ENCODE measurements at places on chromosomes 7 and 10.

DNA sequence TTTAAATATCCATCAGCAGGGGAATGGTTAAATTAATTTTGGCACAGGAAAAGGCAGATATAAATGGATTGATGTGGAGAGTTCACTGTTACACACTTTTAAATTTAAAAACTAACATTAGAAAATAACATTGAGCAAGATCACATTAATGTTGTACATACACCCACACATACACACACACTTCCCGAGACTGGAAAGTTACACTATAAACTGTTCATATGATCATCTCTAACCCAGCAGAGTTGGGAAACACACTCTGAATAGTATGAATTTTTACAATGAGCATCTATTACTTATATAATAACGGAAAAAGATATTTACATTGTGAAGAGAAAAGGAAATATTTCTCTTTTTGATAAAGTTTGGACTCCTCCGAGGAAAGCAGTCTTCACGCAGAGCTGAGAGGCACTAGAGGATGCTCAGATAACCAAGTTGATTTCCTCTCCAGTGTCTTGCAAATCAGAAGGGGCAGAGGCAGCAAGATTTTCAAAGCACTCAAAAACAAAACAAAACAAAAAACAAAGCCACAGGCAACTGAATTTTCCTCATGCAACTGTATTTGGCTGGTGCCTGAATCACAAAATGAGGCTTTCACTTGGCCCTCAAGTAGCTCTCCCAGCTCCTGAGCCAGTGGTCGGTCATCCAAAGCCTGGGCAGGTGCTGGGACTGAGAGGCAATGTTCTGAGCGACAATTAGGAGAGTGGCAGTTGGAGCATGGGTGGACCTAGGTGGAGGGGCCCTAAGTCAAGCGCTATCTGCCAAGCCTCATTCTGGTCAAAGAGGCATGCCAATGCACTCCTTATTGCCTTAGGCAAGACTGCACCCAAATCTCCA is 10.5 kb upstream of the GATAD1 start:
- no peak for DNase-seq

GRCh38 chr10:12165036-12165435 is 30.7 kb downstream of the NUDT5 start:
- no peak for DNase-seq

GRCh38 chr7:155818820-155819168 is 6.5 kb upstream of the SHH start:
- no peak for DNase-seq

DNA sequence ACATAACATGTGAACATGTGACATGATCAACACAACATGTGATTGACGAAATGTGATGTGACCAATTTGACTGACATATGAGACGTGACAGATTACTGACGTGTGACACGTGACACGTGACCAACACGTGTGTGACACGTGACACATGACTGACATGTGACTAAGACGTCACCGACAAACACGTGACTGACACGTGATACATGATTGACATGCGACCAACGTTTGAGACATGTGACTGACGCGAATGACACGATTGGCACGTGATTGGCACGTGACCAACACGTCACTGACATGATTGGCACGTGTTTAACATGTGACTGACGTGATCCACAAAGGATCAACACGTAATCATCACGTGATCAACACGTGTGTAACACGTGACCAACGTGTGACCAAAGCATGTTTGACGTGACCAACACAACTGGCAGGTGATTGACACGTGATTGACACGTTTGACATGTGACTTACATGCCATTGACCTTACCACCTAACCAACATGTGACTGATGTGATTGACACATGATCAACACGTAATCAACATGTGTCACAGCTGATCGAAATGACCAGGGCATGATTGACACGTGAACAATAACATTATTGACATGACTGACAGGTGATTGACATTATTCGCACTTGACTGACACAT is 23.7 kb downstream of the CRPPA start:
- DNase-seq = no peak

- DNase-seq = no peak
These were observed 28.9 kb upstream of the MRPS33 start for GRCh38 chr7:141043616-141044015.

DNA sequence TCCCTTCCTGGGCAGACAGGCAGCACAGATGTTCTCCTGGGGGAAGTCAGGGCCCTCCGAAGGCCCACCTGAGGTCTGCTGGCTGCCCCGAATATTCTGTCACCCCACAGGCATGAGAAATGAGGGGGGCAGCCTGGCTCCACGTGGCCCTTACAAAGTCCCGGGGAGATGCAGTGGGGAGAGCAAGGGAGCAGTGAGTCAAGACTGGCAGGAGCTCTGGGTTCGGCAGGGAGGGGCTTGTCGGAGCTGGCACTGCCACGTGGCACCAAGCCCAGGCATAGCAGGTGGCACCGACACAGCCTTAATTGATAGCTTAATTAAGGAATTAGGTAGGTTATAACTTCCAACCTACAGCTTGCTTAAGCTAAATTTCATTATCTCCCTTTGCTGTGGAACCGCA is 163.9 kb downstream of the USP6NL start:
- no peak for DNase-seq

DNA sequence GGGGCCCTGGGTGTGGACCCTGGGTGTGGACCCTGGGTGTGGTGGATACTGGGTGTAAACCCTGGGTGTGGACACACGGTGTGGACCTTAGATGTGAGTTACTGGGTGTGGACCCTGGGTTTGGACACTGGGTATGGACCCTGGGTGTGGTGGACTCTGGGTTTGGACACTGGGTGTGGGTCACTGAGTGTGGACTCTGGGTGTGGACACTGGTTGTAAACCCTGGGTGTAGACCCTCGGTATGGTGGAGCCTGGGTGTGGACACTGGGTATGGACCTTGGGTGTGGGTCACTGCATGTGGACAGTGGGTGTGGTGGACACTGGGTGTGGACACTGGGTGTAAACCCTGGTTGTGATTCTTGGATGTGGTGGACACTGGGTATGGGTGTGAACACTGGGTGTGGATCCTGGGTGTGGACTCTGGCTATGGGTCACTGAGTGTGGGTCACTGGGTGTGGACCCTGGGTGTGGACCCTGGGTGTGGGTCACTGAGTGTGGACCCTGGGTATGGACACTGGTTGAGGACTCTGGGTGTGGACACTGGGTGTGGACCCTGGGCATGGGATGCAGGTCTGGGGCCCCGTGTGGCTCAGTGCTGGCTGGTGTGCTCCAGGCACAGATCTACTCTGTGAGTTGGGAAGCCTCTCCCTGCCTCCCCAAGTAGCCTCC is 356.2 kb downstream of the GLRX3 start:
- no peak for DNase-seq

DNA sequence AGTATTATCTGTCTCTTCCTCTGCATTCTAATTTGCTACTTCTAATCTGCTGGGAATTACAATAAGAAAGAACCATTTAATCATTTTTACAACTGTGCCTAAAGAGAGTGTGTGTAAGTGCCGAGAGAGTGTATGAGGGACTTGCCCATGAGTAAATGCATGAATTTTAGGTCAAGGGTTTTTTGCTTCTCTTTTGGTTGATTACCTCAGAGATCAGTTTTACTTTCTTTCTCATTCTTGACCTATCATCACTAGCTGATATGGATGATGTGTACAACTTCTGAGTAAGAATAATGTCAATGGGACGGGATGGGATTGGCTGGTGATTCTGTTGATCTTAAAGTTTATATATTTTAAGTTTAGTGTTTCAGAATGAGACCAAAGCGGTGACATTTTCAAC is 47.8 kb downstream of the IKZF1 start:
- no peak for DNase-seq

- DNase-seq = no peak
These were observed 24.4 kb downstream of the TMEM273 start for GRCh38 chr10:49163741-49164140.

DNA sequence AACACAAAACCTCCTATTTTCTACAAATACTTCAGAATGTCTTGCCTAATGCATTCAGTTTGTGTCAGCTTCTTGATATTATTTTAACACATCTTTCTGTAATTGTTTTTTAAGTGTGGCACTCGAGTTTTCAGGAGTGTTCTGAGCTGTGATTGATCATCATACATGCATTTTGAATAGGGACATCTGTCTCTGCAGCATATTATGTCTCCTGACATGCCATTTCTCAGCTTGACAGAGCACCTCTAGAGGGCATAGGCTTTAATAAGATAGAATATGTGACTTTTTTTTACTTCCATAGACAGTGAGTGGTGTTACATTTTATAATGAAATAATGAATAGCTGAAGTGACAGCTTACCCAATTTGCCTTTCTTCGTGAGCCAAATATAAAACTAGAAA is 219.2 kb upstream of the HDAC9 start:
- no peak for DNase-seq

All from fibroblast of skin of left biceps (primary cell).